HFFc6 (cell line): ENCODE measurements at places on chromosomes 1 and 21.

DNA sequence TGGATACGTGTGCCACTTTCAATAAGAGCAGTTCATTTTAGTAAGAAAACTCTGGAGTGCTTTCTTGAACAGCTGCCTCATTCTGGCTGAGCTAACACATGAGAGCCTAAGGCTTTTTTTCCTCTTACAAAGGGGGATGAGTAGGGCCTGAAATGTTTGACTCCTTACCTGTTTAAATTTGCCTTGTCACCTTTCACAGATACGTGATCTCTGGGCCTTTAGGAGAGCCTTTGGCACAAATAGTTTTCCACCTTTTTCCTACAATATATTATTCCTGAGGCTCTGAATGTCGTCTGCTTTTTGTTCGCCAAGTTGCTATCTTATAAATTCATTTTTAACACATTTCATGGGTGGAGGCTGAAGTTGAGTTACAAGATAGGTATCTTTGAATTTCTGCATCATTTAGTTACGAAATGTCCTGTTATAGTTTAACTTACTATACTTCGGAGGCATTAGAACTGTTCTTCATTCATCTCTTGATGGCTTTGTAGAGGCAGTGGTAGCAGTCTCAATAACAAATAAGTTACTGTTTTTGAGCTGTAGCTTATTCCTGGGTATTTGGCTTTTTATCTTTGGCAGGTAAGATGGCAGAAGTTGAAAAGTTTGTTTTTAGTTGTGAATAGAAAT, 17.2 kb downstream of the UBAP2L start:
- DNase-seq, result no peak

DNA sequence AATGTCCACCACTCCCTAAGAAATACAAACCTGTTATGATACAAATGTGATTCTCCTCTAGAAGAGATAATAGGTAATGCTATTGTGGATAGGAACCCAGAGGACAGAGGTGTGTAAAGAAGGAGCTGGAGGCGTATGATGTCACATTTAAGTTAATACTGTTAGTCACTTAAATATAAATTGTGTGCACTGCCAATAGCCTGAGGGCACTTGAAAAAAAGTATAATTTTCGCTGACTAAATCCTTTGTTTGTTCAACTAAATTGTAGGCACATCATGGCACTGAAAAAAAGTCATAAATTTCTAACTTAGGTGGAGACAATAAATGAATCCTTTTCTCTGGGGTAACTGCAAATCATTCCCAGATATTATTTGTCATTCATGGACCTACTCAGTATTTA, 4.4 kb downstream of the RCSD1 start:
- DNase-seq, result peak; percentile 2

- DNase-seq, result no peak
Measured at GRCh38 chr1:185632659-185633423, 101.3 kb upstream of the HMCN1 start.

DNA sequence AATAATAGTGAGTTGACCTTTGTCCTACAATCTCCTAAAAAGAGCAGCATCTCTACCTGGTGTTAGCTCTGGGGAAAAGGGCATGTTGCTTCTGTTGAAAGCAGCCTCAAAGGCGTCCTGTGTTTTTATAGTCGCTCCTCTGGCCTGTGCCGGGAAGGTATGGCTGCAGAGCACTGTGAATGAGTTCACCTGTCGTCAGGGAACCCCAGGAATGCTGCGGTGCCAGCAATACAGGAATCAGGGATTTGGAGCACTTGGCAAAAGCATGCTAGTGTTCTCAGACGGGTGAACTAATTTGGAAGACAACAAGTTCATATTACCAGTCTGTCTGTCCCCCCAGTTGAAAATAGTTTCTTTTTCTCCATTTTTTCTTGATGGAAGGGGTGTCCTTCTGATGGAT, 60.3 kb upstream of the PGD start:
- no peak for DNase-seq

- DNase-seq, result no peak
Measured at GRCh38 chr1:10979483-10979920, 33.0 kb upstream of the TARDBP start.

DNA sequence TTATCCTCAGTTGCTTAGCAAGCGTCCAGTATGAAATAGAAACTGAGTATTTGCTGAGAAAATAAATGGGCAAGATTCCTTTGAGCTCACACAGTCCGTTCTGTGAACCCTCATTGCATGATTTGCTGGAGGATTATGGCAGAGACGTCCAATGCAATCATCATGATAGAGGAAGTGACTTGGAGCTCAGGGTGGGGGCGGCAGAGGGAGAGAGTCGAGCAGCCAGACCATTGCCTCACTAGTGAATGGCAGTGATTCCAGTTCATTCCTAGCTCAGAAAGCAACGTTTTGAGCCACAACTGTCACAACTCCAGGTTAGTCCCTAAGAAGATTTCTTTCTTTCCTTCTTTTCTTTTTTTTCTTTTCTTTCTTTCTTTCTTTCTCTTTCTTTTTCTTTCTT, 27.5 kb upstream of the COL9A2 start:
- peak; percentile 34 for DNase-seq

DNA sequence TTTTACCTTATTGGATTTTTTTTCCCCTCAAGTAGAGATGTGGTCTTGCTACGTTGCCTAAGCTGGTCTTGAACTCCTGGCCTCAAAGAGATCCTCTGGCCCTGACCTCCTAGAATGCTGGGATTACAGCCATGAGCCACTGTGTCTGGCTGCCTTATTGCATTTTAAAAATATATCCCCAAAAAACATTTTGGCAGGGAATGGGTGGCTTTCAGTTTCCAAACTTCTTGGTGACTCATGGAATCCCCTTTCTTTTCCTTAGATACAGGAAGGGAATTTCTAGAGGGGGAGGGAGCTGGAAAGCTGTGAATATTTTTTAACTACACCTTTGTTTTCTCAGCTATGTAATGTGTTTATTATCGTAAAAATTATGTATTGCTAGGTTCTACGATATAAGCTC, 73.3 kb downstream of the SNRPE start:
- DNase-seq, result no peak

GRCh38 chr21:36186506-36187399, 30.1 kb downstream of the DOP1B start:
- no peak for DNase-seq

DNA sequence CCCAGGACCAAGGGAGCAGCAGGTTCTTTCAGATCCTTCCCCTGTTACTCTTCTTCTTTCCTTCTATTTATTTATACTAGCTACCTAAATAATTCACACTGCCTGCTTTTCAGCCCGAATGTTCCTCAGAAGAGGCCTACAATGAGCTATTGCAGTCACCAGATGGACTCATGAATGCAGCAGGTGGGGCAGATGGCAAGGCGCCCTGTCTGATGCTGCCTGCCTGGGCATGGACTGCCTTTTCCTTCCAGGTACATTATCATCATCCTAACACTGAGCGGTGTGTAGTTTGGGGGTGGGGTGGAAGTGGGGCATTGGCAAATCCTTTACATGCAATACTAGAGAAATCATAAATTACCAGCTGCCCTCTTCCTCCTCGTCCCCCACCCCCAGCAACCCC, 17.6 kb downstream of the ESRRG start:
- DNase-seq, result no peak

DNA sequence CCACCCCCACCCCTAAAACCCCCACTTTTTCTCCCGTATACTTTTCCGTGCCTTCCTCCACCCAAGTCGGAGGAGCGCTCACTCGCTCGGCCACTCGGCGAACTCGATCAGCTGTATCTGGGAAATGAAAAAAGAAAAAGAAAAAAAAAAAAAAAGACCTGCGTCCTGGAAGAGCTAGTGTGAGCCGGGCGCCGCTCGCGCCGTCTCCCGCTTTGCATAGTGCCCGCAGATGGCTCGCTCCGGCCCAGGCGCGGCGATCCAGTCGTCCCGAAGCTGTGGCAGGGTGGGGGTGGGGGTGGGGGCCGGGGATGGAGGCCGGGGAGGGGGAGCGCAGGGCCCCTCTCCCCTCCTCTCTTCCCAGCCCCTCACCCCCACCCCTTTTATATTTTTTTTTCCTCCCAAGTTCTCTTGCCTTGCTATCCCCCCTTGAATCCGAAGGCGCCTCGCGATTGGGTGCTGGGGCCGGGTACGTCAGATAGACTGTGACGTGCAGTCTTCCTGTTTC, 299 bp upstream of the PROX1 start:
- DNase-seq, result no peak

GRCh38 chr1:185661971-185662370, 72.2 kb upstream of the HMCN1 start:
- no peak for DNase-seq

GRCh38 chr1:1941868-1942752, 23.0 kb upstream of the TMEM52 start:
- no peak for DNase-seq

DNA sequence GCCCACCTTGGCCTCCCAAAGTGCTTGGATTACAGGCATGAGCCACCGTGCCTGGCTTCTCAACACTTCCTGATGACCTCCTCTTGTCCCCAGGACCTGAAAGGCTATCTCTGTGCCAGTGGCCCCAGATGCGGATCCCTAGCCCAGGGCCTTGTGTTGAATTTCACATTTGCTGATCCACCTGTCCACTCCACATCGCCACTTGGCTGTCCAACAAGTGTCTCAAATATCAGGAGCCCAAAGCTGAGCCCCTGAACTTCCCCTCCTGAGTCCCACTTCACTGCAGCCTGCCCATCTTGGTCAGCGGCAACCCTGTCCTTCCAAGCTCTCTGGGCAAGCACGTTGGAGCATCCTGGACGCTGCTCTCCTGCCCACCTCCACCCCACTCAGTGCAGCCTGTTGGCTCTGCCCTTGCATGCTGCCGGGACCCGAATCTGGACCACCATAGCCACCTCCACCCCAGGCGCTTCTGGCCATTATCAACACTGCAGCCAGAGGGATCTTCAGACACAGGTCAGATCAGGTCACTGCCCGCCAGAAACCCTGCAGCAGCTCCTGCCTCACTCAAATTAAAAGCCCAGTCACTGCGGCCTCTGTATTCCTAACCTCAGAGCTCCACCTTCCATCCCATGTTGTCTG, 352.5 kb upstream of the VAMP3 start:
- no peak for DNase-seq

GRCh38 chr1:153679337-153680119, 1.0 kb downstream of the NPR1 start:
- no peak for DNase-seq

- DNase-seq, result peak; percentile 69
Measured at GRCh38 chr1:168623003-168623828, 46.8 kb downstream of the XCL1 start.

GRCh38 chr1:60035921-60036320, 37.6 kb downstream of the C1orf87 start:
- DNase-seq, result no peak

- DNase-seq, result peak; percentile 72
Measured at GRCh38 chr21:35850029-35850428, 210.3 kb downstream of the SETD4 start.

GRCh38 chr1:218557731-218558130, 212.6 kb downstream of the TGFB2 start:
- DNase-seq, result no peak

GRCh38 chr1:12604114-12604874, 13.7 kb downstream of the DHRS3 start:
- DNase-seq, result peak; percentile 91

DNA sequence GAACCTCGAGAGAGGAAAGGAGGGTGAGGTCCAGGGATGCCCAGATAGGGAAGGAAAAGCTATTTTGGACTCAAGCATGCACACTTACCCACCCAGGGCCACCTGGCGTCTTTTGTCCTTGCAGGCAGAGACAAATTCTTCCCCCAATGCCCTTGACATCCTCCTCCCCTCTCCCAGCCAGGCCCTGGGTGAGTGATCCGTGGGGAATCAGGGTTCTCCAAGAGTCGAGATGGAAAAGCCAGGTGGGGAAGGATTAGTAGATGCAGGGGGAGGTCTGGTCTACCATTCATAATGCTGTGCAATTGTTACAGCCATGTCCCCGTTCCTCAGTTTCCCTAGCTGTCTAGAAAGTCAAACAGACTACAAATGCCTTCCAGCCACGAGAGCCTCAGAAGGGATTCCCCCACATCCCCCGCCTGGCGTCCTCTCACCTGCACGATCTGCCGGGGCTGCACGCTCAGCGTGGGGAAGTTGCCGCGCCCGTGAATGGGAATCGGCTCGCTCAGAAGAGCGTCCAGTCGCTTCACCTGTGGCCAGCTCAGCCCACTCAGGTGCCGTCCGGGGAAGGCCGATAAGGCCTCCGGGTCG, 580 bp downstream of the TENT5B start:
- DNase-seq, result no peak

- DNase-seq, result peak; percentile 95
Measured at GRCh38 chr1:85330711-85331290, 54.4 kb upstream of the BCL10 start.

DNA sequence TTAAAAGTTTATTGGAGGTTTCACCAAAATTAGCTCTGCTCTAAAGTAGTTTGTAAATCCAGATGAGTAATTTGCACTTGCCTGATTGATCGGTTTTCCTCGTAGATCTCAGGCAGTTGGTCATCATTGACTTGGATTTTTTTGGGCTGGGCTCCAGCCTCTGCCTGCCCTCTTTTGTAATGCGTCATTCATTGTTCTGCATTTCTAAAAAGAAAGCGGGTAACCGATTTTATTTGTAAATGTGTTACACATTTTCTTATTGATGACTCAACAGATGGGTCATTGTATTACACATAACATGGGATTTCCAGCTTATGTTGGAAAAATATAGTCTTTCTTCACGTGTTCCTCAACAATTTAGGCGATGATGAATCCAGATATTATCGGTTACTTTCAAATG, 5.5 kb downstream of the ETS2 start:
- DNase-seq, result peak; percentile 95

DNA sequence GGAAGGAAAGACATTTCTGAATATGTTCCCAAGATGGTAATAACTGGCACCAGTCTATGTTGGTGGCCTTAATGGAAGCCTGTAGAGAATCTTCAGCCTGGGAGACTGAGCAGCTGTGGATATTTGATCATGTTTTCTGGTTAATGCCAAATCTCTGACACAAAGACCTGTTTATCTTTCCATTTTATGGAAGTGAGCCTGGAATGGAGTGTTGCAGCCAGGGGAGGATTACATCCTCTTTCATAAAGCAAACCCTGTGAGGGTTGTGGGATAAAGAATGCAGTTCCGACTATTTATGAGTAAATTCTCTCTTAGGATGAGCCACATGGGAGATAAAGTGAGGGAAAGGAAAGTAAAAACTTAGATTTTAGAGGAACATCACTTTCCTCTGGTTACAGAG, 144.1 kb downstream of the PCP4 start:
- DNase-seq, result no peak

DNA sequence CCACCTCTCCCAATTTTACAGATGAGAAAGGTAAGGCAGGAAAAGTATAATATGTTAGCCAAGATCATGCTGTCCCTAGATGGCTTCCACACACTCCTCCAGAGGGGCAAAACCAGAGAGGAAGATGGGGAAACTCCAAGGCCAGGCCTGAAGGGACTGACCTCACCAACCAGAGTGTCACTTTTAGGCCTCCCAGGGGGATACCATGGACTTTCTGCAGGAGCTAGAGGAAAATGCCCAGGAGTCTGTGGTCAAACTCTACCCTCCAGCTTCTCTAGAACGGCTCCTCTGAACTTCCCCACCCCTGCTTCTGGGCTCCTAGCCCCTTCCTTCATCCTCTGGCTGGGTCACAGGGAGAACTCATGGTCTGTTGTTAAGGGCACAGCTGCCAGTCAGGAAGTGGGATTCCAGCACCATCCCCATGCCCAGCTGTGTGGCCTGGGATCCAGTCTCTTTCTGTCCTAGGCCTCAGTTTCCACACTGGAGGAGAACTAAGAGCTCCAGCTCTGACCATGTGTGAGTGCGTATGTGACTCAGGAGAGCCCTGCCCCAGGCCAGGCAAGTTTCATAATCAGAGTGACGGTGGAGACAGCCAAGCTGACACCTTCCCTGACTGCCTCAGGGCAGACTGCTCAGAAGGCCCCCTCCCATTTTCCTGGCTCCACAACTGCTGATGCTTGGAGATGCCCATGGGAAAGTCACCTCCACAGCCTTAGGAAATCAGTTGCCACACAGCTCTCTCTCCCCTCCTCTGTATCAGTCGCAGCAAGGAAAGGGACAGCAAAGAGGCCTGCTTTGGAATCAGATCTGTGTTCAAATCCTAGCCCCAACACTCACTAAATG, 1.9 kb downstream of the IGSF8 start:
- peak; percentile 67 for DNase-seq
